ENCODE measurements at places on chromosomes 16 and 17. TPM values are rescaled to one million over a fixed set of nuclear protein-coding genes. Genes with fewer than 3 reads are reported as not detected.

DNA sequence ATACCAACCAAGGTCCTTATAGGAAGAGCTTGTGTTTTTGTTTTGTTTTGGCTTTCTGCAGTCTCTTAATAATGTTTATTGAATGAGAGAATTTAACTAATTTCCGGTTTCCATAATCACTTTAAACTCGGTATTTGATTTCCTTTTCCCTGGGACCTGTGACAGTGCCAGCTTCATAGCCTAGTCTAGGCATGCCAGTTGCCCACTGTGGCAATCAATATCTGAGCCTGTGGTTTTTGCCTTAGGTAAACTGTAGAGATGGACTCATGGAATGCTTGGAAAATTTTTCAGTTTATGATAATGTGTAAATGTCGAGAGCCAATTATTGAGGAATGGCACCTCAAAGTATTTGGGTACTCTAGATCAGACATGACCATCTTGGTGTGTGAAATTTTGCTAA is 78.2 kb downstream of the FTO start:
- DNase-seq = no peak

DNA sequence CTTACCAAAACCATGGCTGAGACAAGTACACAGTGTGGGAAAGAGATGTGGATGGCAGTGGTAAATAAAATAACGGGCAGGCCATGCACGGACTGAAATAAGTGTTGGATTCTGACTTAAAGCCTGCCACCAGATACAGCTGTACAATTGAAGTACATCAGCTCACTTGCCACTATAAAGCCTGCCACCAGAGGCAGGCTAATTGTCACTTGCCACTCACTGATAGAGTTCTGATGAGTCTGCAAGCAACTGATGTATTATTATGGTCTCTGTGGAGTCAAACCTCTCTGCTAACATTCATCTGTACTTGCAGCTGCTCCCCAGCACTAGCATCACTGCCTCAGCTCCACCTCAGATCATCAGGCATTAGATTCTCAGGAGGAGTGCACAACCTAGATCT is 93.0 kb downstream of the CYTH1 start:
- DNase-seq = no peak

DNA sequence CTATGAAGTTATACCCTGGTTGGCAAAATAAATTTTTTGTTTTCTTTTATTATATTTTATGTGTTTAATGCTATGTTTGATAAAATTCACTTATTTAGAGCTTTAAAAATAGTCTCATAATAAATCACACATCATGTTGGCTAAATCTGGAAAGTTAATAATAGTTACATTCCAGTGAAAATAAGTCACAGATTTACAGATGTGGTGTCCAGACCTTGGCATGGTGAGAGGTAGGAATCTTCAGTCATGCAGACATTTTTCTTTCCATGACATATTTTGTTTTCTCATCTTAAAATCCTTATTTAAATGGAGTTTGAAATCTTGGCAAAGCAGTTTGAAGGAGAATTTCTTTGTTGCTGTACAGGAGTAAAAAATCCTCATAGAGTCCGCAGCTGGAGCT is 48.1 kb upstream of the GOSR1 start:
- DNase-seq = no peak

The MT1A gene
- 16.9 TPM for polyA plus RNA-seq

GRCh38 chr16:88633684-88634140 is 4.7 kb upstream of the IL17C start:
- DNase-seq = peak; percentile 53

DNA sequence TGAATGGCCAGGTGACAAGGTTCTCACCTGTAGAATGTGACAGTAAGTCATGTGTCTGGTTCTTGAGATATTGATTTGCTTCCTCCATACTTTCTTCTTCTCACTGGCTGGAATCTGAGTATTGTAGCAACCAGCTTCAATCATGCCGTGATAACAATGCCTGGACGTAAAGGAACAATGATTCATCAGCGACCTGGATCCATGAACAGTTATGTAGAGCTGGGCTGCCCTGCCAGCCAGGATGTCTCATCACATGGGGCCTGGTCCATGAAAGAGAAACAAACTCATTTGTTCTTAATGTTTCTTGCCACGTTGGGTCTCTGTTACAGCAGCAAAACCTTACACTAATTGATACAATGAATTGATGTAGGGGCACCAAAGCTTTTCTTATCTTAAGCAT is 627.2 kb downstream of the TOX3 start:
- DNase-seq = no peak

DNA sequence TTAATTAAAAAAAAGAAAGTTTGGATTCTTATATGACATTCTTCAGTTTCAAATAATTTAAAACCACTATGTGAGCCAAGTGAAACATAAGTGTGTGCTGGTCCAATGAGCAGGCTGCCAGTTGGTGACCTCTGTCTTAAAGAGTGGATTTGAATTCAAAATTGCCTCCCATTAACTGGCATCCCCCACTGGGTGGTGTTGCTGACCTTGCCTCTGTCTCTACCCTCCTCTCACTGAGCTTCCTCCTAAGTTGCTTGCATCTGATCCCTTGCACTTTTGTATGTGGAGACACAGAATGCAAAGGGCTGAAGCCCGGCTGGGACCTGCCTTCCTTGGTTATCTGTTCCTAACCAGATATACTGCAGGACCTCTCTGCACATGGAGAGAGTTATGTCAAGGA is 160.6 kb downstream of the CYLD start:
- DNase-seq = no peak

DNA sequence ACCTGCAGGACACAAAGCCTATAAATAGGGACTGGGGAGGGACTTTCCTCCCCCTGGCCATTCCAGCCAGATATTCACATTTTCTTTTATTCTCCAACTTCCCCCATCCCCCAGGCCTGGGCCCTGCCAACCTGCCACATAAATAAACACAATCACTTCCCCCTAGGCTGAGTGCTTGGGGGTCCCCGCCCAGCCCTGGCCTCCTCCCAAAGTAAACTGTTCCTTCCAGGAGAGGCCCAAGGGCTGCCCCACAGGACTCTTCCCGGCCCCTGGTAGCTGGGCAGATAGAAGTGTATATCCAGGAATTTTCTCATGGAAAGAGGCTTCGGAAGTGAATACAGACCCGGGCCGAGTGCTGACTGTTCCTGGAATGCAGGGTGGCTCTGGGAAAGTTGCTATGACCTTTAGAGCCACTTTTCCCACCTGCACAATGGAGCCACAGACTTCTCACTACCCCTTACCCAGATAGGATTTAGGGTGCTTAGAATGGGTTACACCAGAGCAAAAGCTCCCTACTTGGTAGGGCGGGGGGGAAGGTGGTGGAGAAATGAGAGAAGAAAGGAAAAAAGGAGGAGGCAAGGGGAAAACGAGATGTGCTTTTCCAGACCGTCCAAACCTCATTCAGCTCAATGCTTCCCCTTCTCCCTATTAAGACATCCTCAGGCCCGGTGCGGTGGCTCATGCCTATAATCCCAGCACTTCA is 8.5 kb downstream of the CSF3 start:
- no peak for DNase-seq

- no peak for DNase-seq
These were observed 73.9 kb upstream of the C16orf82 start for GRCh38 chr16:26992666-26993349.

The NPIPB9 gene
- 2.1 TPM for polyA plus RNA-seq

- DNase-seq = peak; percentile 91
These were observed 4.8 kb upstream of the ARL4D start for GRCh38 chr17:43393944-43394482.

The TUBB3 gene
- 152 TPM for polyA plus RNA-seq

- DNase-seq = no peak
These were observed 49.0 kb downstream of the MPRIP start for GRCh38 chr17:17091276-17091675.

DNA sequence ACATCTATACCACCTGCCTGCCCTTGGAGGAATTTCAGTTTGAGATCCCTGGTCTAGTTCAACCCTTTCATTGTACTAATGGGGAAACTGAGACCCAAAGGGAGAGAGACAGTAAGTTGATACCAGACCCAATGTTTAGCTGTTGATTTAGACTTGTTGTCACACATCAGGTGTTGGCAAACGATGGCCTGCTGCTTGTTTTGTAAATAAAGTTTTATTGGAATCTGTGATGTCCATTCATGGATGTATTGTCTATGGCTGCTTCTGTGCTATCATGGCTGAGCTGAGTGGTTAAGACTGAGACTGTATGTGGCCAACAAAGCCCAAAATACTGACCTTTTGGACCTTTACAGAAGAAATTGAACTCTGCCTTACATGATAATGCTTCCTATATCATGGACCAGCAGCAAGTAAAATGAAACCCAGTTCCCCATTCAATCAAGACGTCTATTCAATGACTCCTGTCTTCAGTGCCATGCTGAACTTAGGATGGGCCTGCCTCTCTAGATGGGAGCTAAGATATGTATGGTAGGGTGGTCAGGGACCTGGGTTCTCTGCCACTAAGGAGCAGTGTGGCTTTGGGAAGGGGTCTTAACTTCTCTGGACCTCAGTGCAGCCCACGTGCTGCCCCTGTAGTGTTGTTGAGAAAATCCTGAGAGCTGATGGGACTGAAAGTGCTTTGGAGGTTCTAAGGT is 111.0 kb downstream of the IRX5 start:
- DNase-seq = no peak

The ZNF597 gene
- polyA plus RNA-seq = 1.1 TPM

GRCh38 chr16:83002351-83003334 is 375.9 kb downstream of the CDH13 start:
- no peak for DNase-seq

The CD68 gene
- polyA plus RNA-seq = 11.6 TPM

GRCh38 chr17:6392609-6393350 is 42.1 kb downstream of the AIPL1 start:
- DNase-seq = no peak

The ABCC3 gene
- polyA plus RNA-seq = 288 TPM

The KRT33B gene
- 0.05 TPM for polyA plus RNA-seq

- DNase-seq = no peak
These were observed 1.9 kb downstream of the PDILT start for GRCh38 chr16:20402651-20403050.

Data from A549 (cell line).